ENCODE measurements at places on chromosomes 2 and 18.

DNA sequence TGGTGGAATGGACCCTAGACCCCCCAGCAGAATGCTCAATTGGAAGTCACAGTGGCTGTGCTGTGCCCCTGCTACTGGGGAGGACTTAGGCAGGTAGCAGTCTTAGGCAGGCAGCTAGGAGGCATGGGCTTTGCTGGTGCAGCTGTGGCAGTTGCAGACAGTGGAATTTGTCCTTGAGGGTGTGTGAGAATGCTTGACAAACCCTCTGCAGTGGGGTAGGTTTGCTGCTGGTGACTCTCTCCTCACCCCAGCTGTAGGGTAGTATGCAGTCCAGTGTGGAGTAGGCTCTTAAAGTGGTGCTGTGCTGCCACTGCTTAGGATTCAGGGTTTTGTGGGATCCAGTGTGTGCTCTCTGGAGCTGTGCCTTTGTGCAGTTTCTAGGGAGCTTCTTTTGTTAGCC lies 61.3 kb downstream of the NUP35 start:
- no peak for ATAC-seq

DNA sequence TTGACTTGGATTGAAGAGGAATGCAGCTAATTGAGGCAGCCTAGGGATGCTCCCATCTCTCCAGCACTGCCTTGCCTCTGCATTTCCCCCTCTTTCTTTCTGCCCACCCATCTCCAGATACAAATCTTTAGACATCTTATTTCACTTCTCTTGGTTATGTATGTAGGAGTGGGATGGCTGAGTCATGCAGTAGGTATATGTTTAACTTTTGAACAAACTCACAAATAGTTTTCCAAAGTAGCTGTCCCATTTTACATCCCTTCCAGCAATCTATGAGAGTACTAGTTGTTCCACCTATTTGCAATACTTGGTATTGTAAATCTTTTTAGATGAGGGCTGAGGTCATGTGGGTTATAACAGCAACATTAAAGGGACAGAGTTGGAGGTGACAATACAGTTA lies 329.9 kb downstream of the DYSF start:
- ATAC-seq, result no peak

DNA sequence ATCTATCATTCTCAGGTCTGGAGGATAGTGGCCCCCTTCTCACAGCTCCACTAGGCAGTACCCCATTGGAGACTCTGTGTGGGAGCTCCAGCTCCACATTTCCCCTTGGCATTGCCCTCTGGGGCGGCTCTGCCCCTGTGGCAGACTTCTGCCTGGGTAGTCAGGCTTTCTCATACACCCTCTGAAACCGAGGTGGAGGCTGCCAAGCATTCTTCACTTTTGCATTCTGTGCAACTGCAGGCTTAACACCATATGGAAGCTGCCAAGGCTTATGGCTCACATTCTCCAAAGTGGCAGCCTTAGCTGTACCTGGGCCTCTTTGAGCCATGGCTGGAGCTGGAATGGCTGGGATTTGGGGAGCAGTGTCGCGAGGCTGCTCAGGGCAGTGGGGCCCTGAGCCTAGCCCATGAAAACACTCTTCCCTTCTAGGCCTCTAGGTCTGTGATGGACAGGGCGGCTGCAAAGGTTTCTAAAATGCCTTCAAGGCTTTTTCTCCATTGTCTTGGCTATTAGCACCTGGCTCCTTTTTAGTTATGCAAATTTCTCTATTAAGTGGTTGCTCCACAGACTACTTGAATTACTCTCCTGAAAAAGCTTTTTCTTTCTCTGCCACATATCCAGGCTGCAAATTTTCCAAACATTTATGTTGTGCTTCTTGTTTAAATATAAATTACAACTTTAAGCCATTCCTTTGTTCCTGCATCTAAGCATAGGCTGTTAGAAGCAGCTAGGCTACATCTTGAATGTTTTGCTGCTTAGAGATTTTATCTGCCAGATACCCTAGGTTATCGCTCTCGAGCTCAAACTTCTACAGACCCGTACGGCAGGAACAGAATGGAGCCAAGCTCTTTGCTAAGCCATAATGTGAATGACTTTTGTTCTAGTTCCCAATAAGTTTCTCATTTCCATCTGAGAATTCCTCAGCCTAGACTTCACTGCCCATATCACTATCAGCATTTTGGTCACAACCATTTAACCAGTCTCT lies 206.5 kb downstream of the CPS1 start:
- no peak for ATAC-seq

- no peak for ATAC-seq
Measured at GRCh38 chr18:79343567-79344207, 52.0 kb upstream of the NFATC1 start.

GRCh38 chr2:163077241-163077640 lies 238.7 kb upstream of the KCNH7 start:
- ATAC-seq, result no peak

DNA sequence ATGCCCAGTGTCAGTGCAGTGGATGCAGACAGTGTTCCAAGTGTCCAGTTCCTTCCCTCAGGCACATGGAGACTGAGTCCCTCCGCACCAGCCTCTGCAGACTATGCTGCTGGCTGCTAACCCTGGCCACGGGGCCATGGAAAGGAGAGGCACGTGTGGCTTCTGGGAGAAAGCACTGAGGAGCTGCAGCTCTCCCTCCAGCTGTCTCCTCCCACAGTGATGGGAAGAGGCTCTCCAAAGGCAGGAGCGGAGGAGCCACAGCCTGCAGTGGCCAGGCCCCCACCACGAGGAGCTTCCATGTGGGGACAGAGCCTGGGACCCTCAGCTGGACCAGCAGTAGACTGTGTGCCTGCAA lies 141.1 kb downstream of the NDUFA10 start:
- no peak for ATAC-seq

DNA sequence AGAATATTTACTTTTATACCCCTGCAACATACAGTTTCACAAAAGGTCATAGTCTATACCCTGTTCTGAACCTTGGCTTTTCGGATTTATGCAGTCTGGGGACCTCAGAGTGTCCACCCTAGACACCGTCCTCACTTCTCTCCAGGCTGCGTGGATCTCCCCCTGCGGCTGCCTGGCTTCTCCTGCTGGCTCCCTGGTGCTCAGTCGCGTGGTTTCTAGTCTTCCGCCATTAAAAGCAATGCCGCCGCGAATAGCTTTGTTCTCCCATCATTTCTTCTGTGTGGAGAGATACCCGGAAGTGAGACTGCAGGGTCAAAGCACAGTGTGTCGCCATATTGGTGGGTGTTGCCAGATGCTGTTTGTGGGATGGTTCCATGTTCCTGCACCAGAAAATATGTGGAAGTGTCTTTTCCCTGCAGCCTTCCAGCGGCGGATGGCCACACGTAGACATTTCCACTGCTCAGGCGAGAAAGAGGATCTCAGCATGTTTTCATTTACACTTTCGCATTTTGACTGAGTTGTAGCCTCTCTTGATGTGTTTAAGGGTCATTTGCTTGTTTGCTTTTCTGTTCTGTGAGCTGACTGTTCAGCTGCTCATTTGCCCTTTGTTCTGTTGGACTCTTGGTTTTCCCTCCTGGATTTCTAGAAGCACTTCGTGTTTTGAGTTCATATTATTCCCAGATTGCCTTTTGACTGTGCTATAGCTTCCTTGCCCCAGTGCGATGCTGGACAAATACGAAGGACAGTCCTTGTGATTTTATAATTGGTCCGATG lies 22.9 kb upstream of the ASB1 start:
- ATAC-seq, result no peak

DNA sequence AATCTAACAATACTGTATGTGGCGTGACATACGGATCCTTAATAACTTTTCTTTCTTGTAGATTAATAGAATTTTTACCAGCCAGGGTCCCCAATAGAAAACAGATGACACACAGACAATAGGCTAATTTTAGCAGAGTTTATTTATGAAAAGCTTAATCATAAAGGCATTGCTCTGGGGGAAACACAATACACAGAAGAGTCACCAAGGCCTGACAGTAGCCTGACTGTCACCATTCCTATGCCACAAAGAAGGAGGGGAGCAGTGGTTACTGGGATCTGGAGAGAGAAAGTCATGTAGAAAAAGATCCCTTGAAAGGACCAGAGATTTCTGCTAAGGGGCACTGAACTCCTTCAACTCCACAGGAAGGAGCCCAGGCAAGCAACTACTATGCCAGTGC lies 139.5 kb downstream of the METTL4 start:
- ATAC-seq, result no peak

- ATAC-seq, result no peak
Measured at GRCh38 chr2:83068714-83069113, 1390.4 kb downstream of the SUCLG1 start.

DNA sequence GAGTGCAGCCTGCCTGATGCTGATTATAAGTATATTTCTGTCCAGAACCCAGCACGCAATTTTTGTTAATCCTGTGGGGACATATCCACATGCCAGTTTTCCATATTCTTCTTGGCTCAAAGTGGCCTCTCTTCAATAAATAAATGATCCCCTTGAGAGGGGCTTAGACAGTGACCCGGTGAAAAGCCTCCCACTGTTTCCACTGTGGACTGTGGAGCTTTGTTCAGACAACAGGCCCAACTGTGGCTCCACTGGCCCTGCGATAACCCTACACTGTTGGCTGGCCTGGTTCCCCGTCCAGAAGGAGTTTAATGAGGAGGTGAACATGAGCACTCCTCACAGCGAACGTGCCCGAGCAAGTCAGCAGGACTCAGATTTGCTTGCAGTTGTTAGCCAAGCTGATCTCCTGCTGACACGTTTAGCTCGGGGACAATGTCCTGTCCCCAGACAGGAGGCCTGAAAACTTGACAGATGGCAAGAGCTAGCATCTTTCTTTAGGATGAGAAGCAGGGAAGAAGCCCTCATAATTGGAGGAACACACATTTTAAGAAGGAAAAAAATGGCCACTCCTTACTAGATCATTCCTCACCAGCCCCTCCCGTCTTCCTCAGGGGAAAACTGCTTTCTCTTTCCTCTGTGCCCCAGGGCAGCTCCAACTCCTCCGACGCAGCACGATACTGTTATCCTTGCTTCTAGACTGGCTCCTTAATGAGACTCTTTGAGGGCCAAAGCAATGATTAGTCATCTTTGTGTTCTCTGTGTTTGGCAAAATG lies 20.0 kb upstream of the MTCL1 start:
- ATAC-seq, result no peak

DNA sequence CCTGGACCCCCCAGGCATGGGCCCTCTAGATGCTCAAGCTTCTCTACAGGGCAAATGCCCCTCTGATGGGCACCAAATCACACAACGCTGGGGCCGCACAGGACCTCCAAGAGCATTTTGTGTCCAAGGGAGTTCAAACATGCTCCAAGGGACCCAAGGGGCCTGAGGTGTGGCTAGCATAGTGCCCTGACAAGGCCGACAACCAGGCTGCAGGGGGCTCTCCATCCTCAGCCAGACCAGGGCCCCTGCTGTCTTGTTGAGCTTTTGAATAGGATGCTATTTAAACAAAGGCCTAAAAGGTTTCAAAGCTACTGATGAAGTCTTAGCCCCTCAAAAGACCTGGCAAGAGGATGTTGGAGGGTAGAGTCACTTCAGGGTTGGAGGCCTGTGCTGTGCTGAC lies 33.1 kb downstream of the EN1 start:
- no peak for ATAC-seq

GRCh38 chr2:11325961-11326676 lies 18.3 kb downstream of the ROCK2 start:
- no peak for ATAC-seq

DNA sequence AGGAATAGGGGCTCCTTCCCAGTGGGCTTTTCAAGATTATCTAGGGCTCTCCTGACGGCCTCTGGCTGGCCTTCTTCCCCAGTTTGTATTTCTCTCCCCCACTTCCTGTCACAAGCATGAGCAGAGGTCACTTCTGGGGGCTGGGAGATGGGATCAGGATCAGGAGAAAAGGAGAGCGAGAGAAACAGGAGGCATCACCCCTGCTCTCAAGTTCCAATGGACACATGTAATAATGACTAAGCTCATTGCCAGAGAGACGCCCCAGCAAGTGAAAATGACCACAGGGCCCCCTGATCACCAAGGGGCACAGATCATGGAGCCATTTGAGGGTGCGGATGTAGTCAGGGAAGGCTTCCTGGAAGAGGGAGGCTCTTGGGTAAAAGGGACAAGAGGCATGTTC lies 92.1 kb downstream of the SMAD7 start:
- no peak for ATAC-seq

DNA sequence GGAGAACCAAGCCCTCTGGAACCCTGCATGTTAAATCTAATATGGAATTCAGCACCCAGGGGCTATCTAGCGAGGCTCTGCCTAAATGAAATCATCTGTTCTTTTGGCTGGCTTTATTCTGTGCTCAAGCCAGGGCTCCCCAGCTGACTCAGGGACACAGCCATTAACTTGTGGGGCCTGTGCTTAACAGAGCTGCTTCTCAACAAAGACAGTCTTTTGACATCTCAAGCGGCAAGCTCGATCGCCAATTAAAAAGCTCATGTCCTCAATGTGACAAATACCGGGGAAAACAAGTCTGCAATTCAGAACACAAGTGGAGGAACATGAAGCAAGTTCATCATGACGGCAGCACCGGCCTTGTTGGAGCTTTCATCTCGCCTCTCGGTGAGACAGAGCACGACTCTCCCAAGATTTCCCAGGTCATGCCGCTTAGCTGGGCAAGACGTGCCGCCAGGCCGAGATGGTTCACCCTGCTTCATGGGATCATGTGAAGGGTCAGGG lies 64.9 kb downstream of the KLHL29 start:
- no peak for ATAC-seq

GRCh38 chr2:217247476-217247875 lies 387.6 kb upstream of the TNP1 start:
- ATAC-seq, result no peak

- no peak for ATAC-seq
Measured at GRCh38 chr2:15271941-15272542, 289.1 kb downstream of the NBAS start.

DNA sequence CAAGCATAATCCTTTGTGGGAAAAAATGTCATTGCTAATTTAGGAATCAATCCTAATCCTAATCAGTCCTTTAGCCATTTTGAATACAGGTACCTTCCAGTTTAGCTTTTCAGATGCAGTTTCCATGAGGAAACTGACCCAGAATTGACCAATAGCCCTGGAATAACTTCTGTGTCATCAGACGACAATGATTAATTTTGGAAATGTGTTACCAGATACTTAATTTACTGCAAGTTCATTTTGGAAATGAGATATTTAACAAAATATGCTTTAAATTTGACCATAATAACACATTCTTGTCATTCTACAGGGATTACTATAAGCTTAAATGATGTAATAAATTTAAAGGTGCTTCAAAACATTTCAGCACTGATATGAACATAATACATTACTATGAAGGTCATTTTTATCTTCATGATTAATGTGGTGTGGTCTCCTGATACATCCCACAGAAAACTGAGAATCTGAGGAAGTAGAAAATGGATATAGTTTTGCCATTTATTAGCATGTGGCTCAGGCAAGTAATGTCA lies 129.8 kb upstream of the SH3BP4 start:
- ATAC-seq, result no peak

DNA sequence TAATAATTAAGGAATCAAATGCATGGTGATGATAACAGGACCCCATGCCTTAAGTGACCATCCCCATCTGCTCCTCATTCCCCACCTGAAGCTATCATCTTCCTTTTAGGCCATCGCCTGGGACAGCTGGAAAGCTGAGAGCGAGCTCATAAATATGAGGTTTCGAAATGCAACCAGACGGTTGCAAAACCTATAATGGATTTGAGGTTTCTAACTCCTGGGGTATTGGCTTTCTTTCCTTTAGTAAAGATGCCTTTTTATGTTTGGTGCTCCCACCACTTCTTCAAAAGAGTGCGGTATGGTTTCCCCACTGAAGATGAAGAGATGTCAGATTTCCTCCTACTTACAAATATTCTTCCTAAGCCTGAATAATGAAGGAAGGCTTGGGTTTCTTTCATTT lies 1589.5 kb upstream of the PIK3C3 start:
- no peak for ATAC-seq

Data from activated T-helper 17 cell treated with anti-CD3 and anti-CD28 coated beads, Interleukin-2, amount 50 U/mL, for 72 hours (primary cell).